Right renal cortex interstitium (tissue), 3 donors: ENCODE measurements at places on chromosomes 12 and 14.

- DNase-seq = no peak
Measured at GRCh38 chr14:62431496-62431895, 613.8 kb downstream of the KCNH5 start.

- no peak for DNase-seq
Measured at GRCh38 chr14:31530136-31530535, 31.1 kb upstream of the NUBPL start.

- no peak for DNase-seq
Measured at GRCh38 chr12:131032082-131032750, 78.5 kb downstream of the ADGRD1 start.

DNA sequence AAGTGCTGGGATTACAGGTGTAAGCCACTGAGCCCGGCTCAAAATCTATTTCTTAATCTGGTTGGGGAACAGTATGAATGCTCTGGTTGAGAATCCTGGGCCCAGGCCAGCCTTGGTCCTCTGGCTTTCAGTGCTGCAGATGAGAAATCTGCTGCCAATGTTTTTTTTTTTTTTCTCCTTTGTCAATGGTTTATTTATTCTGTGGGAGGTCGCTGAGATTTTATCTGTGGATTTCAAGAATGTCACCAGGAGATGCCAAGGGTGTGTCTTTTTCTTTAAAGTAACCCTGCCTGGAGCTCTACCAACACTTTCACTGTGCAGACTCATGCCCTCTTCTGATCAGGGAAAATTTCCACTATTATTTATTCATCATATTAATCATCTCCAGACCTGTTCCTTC, 3.6 kb downstream of the SLC25A29 start:
- no peak for DNase-seq

DNA sequence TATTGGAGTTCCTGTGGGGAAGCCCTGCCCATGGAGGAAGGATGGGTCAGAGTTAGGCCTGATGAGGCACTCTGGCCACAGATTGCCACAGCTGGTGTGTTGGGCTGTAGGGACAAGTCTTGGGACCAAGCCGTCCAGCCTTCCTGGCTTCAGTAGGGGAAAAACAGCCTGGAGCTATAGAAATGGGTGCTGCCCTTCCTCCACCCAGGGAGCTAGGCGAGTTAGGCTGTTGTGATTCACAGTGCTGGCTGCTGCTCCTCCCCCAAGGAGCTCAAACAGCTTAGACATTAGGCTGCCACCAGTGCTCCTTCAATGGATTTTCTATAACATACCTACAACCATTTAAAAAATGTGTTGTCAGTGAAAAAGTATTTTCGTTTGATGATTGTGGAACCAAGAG, 274.3 kb downstream of the RPL10L start:
- no peak for DNase-seq

DNA sequence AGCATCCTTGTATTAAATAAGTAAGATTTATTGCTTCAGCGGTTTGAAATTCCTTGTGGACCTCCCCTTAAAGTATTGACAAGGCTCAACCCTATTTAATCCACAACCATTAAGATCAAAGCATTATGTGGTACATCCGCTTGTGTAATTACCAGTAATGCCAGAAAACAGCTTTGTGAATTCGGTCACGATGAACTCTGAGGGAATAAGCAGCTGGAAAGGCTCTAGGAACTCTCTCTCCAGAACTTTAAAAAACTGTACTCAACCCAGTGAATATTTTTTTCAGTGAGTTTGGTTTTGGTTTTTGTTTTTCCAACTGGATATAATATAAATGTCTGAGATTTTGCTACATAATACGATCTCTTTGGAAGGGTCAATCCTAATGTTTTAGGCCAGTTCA, 49.3 kb upstream of the DIO2 start:
- peak; percentile 27 for DNase-seq

GRCh38 chr12:57107456-57108155, 3.6 kb downstream of the STAT6 start:
- no peak for DNase-seq

GRCh38 chr12:70309348-70309747, 56.7 kb upstream of the KCNMB4 start:
- no peak for DNase-seq

DNA sequence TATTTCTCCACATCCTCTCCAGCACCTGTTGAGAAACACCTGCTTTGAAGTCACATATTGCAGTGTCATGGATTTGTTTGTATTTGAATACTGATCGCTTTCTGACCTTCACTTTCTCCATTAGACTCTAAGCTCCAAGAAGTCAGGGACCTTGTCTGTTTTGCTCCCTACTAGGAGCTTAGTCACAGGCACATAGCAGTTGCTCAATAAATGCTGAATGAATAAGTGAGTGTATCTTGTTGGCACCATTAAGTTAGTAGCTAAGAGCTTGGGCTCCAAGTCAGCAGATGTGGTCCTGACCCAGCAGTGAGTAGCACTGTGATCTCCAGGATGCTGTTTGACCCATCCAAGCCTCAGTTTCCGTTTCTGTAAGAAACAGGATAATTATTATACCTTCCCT, 10.1 kb downstream of the MVK start:
- no peak for DNase-seq

DNA sequence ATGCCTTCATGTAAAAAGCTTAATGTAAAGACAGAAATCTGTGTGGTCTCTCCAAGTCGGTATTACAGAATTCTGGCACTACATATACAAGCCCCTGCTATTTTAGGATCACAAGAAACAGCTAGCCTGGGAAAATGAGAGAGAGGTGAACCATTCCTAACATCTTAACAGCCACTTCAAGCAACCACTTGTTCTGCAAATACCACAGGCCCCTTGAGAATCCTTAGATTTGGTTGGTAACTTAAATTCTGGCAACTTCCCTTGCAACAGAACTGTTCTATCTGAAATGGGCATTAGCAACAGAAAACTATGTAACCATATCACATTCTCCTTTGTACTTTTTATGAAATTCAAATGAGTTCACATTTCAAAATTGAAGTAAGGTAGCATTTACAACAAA, 68.5 kb downstream of the SPPL3 start:
- DNase-seq = no peak

GRCh38 chr12:93587611-93588010, 15.1 kb downstream of the SOCS2 start:
- DNase-seq = no peak

DNA sequence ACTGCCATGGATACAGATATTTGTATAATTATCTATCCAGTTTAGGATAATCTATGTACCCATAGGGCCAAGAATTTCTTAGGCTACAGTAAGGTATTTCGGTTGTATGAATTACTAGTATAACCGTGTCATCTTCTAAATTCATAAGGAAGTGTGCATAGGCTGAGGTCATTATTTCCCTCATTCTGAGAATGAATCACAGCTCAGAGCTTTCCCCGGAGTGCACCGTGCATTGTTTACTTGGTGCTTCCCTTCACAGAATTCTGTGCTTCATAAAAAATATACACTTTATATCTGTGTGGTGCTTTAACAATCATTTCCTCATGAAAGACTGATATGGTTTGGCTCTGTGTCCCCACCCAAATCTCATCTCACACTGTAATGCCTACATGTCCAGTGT, 514.1 kb downstream of the ETNK1 start:
- DNase-seq = no peak

- no peak for DNase-seq
Measured at GRCh38 chr14:75542588-75543091, 20.4 kb downstream of the BATF start.

GRCh38 chr12:48198672-48198971, 4.5 kb downstream of the OR10AD1 start:
- DNase-seq = no peak

DNA sequence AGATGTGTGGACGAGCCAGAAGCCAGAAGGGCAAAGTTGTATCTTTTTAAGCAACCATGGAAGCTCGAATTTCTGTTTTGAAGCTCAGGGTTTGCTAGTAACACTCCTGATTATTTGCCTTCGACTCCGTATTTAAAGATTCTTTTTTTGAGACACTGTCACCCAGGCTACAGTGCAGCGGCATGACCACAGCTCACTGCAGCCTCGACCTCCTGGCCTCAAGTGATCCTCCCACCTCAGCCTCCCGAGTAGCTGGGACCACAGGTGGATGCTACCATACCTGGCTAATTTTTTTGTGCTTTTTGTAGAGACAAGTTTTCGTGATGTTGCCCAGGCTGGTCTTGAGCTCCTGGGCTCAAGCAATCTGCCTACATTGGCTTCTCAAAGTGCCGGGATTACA, 18.7 kb upstream of the OASL start:
- no peak for DNase-seq

DNA sequence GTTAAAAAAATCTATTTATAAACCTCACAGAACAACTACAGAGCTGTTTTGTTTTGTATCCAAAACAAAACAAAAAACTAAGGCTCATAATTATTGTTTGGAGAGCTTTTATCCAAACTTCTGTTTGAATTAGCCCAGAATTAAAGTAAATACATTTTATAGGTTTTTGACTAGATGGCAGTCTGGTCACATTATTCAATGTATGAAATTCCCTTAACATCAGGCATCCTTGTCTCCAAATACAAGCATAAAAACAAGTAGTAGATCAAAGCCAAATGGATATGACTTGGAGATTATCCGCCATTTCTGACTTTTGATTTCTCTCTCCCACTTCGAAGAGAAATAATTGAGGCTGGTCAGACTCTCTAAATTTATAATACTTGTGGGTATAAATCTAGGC, 63.5 kb downstream of the SLC38A1 start:
- DNase-seq = no peak

GRCh38 chr12:107564946-107565345, 120.7 kb upstream of the PWP1 start:
- DNase-seq = no peak

DNA sequence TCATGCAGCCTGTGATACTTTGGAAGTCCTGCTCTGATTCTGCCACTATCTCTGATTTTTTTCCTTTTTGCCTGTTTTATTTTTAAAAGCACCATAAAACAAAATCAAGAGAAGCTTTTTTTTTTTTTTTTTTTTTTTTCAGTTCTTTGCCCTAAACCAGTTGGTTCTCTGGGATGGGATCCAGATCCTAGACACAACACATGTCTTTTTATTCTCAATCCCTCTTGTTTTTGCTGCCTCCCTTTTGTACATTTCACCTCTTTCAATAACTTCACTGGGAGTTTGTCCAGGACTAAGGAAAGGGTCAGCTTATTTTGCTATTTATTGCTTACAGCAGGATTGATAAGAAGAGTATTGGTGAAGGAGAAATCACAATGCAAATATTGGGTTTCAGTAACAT, 139.4 kb downstream of the GRIP1 start:
- no peak for DNase-seq

DNA sequence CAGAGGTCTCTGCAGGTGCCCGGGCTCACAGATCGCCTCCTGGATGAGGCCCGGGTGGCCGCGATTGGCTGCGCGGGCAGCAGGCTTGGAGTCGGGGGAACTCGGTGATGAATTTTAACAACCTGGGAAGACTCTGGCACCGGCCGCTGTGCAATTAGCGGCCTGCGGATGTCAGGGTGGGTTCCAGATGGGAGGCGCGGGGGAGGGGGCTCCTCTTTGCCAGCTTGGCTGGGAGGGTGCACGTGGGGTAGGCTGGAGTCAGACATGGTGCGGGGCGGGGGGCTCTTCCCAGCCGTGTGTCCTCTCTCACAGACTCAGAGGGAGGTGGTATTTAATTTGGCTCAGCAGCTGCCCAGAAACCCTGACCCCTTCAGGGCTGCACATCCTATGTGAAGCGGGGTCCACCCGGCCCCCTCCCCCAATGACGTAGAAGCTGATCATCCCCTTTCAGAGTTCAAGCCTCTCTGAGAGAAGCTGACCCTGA, 81.4 kb downstream of the KIF26A start:
- DNase-seq = no peak

DNA sequence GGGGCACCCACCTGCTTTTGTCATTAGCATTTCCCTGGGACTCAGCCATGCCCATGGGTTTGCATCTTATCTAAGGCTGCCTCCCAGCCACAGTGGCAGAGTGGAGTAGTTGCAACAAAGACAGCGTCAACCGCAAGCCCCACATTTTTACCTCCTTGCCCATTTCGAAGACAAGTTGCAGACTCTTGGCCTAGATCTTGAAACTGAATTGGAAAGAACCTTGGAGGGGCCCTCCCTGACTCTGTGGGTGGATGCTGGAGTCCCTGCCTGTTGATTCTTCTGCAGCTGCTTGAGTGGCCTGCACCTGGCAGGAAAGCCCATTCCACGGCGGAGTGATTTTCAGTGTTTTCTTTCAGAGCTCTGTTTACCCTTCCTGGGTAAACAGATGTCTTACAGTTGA, 309.0 kb downstream of the VRK1 start:
- no peak for DNase-seq
